ENCODE measurements at places on chromosomes 4 and X.

DNA sequence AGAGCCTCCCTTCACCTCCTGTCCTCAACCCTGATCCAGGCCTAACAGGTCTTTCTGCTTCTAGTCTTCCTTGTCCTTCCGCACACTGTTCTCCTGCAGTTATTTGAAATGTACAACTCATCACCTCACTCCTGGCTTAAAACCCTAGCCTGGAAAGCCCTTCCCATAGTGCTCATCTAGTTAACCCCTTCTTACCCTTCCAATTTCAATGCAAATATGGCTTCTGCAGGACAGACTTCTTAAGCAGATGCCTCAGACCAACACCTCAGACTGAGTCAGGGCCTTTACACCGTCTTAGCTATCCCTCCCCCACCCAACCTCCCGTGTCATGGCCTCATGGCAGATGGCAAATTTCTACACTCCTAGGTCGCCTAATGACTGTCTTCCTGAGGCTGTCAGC, 130.4 kb downstream of the BCOR start:
- DNase-seq: no peak

DNA sequence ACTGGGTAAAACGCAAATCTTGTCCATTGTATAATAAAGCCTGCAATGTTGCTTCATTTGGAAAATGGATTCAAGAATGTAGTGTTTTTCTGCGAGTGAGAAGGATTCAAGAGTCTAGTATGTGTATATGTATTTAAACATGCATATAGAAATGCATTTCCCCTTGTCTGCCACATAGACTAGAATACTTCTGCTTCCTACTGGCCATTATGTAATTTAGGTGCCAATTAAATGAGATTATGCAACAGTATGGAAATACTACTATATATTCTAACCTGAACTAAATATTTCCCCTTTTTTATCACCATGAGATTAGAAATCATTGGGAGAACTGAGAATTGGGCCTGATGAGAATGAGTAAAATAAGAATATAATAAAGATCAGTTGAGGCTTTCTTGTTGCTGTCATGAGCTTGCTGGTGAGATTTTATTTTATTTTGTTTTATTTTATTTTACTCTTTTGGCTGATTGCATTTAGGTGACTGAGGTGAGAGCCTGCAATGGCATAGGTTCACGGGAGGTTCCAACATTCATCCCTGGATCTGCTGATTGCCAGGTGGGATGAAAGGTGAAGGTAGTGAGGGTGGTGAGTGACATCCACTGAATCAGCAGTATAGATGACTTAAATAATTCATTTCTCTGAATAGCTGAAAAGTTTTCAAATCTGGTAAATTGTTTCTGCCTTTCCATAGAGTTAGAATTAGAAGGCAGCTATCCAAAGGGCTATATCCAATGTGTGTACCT, 95.6 kb upstream of the SLC4A4 start:
- no peak for DNase-seq

- no peak for DNase-seq
Observed at GRCh38 chr4:8131210-8131609, 27.4 kb downstream of the ABLIM2 start.

- no peak for DNase-seq
Observed at GRCh38 chr4:60544981-60545380, 655.1 kb upstream of the ADGRL3 start.

DNA sequence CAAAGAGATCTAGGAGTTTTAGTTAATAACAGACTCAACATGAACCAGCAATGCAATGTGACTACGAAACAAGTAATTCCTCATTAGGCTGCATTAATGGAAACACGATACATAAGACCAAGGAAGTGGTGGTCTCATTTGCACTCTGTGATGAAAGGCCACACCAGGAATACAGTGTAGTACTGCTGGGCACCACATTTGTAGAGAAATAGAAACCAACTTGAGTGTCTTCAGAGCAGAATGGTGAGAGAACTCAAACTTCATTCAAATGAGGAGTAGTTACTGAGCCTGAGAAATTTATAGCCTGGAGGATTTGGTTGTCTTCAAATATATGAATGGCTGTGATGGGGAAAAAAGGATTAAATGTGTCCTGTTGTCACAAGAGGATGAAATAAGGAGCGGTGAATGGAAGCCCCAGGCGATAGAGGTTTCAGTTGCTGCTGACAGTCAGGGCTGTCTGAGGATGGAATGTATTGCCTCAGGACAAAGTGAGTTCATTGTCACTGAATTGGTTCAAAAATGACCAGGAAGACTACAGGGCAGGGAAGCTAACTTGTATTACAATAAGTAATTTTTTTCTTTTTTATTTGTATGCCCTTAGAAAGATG, 50.9 kb downstream of the NFKB1 start:
- no peak for DNase-seq

GRCh38 chr4:173934201-173934600, 349.3 kb downstream of the FBXO8 start:
- no peak for DNase-seq

- DNase-seq: no peak
Observed at GRCh38 chr4:56730097-56730496, 49.0 kb upstream of the HOPX start.

DNA sequence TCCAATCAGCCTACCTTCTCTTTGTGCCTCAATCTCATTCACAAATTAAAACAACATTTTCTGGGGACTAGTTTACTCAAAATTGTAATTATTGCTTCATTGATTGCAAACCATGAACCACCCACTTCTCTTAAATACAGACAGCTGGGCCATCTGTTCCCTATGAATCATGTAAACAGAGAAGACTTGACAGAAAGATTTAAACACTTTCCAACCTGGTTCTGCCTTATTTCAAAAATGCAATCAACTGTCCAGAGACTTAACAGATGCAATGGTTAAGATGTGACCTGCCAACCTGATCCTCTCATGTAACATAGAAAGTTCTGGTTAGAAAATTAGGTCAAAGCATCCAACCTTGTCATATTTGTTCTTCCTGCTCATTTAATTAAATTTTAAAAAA, 20.8 kb upstream of the SERTM2 start:
- no peak for DNase-seq

GRCh38 chr4:144647095-144647561, 1.2 kb downstream of the HHIP start:
- DNase-seq: no peak

GRCh38 chrX:136708348-136708747, 60.4 kb downstream of the CD40LG start:
- DNase-seq: no peak

DNA sequence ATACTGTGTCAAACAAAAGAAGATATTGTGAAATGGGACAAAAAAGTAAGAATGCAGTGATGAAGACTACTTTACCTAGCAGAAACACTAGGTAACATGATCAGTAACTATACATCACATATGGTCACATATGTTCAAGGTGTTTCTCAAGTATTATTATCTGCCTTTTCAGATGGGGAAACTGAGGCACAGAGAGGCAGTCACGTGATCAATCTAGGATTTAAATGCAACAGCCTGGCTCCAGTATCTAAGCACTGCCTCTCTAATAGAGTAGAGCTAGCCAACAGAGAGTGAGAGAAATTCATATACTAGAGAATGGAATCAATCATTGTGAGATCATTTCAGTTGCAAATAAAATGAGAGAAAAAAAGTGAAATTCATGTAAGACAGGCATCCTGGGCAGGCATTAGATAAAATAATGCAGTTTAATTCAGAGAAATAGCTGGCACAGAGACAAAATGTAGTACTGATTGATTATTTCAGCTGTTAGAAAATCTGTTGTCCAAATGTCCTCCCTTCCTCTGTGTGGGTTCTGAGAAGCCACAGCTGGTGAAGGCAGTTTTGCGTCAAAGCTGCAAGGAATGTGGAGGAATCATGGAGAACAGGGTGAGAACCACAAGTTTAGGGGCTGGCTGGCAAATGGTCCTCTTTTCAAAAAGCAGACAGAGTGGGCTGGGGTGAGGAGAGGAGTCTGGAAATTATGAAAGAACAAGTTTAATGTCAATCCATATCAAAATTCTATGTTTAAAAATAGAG, 26.0 kb downstream of the SMIM43 start:
- DNase-seq: no peak

- DNase-seq: no peak
Observed at GRCh38 chrX:48456628-48457331, 13.3 kb downstream of the SLC38A5 start.

DNA sequence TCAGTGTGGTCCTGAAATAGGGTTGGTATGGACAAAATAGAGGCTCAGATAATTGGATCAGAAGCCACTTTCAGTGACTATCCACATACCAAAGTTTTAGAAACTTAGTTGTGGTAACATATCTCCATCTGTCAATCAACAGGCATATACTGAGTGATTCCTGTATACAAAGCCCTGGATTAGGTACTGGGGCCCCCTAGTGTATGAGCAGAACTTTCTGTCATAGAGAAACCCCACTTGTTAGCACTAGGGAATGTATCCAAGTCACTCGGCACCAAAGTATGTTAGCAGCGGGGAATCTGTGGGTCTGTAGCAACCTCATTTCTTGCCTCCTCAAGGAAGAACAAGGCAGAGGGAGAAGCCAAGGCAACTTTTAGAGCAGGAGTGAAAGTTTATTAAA, 50.7 kb downstream of the MAP7D3 start:
- no peak for DNase-seq

- no peak for DNase-seq
Observed at GRCh38 chr4:14864365-14865030, 137.8 kb upstream of the CPEB2 start.

GRCh38 chr4:76977736-76978350, 28.3 kb downstream of the SEPTIN11 start:
- no peak for DNase-seq

- no peak for DNase-seq
Observed at GRCh38 chr4:180542445-180543100, 1700.6 kb upstream of the TENM3 start.

DNA sequence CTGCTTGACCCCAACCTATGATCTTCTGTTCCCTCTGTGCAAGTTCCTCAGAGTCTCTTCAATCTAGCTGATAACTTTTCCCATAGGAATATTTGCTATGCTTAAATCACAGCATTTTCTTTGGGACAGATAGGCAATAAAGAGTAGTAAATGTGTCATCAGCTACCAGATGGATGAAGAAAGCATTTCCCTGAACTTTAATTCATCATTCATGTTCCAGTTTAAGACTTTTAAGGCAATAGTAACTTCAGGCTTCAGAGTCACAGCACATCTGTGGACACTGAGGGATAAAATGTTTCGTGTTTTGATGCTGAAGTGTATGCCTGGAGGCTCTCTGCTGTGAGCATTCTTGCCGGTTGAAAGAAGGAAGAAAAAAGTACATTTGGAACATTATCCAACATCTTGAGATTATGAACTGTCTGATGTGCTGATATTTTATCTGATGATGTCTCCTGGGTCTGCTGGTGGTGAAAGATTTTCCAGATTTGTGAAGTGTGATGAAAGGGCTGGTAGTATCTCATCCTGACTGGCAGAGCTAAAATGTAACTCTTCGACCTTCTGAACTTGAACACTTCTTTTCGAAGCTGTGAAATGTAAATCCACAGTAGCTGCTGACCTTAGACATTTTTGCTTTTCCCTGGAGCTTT, 133.7 kb downstream of the DCLK2 start:
- DNase-seq: no peak

- no peak for DNase-seq
Observed at GRCh38 chr4:27101126-27101525, 240.5 kb downstream of the STIM2 start.

- DNase-seq: no peak
Observed at GRCh38 chr4:48065587-48066052, 49.0 kb downstream of the NIPAL1 start.

- DNase-seq: no peak
Observed at GRCh38 chr4:182883351-182883750, 33.8 kb downstream of the DCTD start.

DNA sequence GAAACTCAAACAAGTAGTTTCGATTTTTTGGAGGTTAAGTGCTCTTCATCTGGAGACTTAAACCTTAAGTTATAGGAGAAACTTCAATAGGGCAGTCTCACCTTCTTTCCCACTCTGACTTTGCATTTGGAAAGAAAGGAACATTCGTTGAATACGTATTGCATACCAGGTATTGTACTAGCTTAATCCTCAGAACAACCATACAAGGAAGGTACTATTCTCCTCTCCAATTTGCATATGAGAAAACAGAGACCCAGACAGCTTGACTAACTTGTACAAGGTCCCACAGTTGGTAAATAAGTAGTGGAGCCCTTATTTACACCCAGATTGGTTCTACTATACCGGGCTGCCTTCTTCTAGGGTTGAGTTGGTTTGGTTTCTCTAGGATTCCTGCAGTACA, 32.6 kb downstream of the AMOT start:
- no peak for DNase-seq

DNA sequence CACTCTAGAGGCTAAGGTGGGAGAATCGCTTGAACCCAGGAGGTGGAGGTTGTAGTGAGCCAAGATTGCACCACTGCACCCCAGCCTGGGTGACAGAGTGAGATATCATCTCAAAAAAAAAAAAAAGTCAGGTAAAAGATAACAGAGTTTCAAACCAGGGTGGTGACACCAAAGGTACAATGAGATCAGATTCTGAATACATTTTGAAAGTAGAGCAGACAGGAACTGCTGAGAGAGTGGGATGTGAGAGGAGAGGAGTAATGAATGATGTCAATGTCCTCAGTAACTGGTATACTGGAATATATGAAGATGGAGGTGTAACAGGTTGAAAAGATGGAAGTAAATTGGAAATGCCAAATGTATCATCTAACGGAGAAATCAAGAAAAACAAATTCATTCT, 135.6 kb downstream of the CAMK2D start:
- no peak for DNase-seq

GRCh38 chr4:184994010-184994622, 24.2 kb upstream of the HELT start:
- DNase-seq: no peak

DNA sequence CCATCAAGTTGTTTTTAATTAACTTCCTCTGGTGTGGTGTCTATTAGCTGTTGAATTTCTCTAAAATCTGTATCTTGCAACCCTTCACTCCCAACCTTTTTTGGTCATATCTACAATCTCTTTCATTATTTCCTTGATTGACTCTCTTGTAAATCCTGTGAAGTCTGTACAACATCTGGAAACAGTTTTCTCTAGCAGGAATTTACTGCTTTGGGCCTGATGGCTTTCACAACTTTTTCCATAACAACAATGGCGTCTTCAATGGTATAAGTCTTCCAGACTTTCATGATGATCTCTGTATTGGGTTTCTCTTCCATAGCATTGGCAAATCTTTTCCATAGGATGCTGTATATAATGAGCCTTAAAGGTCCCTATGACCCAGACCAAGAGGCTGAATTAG, 49.0 kb downstream of the TBC1D19 start:
- DNase-seq: no peak

DNA sequence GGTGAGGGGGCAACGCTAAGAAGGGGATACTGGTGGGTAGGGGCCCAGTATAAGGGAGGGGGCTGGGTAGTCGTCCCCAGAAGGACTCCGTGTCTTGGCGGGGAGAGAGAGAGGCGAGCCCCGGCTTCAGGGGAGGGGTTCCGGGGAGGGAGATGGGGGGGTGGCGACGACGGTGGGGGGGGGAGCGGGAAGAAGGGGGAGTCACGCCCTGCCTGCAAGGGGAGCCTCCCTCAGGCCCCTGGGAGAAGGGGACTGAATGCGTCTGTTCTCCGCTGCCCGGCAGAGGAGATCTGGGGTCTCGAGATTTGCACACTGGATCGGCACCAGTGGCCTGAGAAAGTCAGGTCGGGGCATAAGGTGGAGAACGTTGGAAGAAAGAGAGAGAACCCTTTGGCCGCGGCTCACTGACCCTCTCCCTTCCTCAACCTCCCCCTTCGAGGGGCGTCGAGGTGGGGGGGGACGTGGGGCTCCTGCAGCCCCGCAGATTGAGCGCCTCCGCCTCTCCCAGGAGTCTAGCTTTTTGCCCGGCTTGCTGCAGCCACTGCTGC, 609 bp upstream of the BCORL1 start:
- DNase-seq: no peak

- no peak for DNase-seq
Observed at GRCh38 chr4:119002476-119002875, 113.8 kb downstream of the SYNPO2 start.

- no peak for DNase-seq
Observed at GRCh38 chr4:52883183-52883621, 21.1 kb downstream of the RASL11B start.

Data from stimulated activated CD8-positive, alpha-beta memory T cell treated with anti-CD3 and anti-CD28 coated beads, Interleukin-4, amount 100 ng/mL, for 4 hours (primary cell).